ENCODE measurements at places on chromosomes 4 and X.

GRCh38 chr4:89008166-89008565, 48.8 kb downstream of the FAM13A start:
- no peak for DNase-seq

GRCh38 chr4:102141842-102142241, 203.4 kb downstream of the SLC39A8 start:
- DNase-seq = no peak

DNA sequence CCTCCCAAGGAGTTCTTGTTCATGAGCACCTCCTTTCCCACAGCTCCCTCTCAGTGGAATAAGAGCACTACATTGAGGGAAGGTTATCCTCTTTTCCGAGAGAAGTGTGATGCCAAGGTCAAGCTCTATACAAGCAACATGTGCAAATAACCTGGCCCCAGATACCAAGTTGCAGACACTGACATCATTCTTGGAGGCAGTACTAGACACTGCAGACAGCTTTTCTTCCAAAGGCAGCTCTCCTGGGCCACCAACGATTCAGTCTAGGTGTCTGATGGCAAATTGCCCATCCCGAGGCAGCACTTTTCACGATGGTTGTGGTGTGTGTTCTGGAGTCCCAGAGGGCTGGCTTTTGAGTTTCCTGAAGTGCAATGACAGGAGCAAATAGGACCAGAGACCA, 384.9 kb downstream of the TLL1 start:
- DNase-seq = no peak

DNA sequence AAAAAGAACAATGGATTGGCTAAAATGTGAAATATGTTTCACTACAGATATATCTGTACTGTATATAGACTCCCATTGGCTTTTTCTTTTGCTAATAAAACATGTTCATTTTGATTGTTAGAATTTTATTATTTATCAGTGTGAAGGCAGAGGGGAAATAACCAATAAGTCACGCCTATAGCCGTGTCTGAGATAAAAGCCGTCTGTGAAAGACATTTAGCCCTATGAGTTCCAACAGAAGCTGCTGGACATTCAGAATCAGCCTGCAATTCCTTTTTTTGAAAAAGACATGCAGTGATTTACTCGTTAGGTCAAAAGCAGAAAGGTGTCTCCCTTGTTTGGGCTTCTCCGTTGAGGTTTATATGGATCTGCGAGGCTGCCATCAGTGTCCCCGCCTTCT, 24.2 kb upstream of the SLC25A4 start:
- DNase-seq = no peak

GRCh38 chrX:29826742-29827141, 388.6 kb upstream of the MAGEB2 start:
- DNase-seq = no peak
